ENCODE measurements at places on chromosomes 6 and 20.
A peak's percentile ranks its signal among the peaks of the same experiment; 100 is the strongest.

DNA sequence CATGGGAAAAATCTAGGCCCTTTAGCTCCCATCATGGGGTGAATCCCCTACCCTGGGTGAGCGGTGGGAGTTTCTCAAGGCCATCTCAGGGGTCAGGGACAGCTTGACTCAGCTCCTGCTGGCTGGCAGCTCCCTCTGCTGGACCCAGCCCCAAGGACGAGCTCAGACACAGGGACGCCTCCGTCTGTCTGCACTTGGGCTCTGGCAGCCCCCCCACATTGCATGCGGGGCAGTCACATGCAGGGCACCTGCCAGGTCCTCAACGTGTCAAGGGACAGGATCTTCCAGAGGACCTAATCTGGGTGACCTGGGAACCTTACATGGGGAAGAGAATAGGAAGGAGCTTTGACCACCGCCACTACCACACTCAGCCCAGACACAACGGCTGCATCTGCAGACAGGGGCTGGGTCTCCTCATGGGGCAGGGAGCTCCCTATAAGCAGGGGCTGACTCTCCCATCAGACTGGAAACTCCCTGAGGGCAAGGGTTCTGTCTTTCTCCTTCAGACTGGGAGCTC is 173.4 kb downstream of the MRPL14 start:
- no peak for DNase-seq

- no peak for DNase-seq
Measured at GRCh38 chr20:10658051-10658823, 15.6 kb downstream of the JAG1 start.

- DNase-seq, result no peak
Measured at GRCh38 chr6:169470790-169471189, 217.1 kb upstream of the THBS2 start.

GRCh38 chr6:162701551-162701950 is 26.0 kb downstream of the PRKN start:
- DNase-seq, result no peak

GRCh38 chr6:42047790-42048405 is 2.4 kb upstream of the TAF8 start:
- no peak for DNase-seq

- DNase-seq, result no peak
Measured at GRCh38 chr20:63895952-63896263, 982 bp downstream of the DNAJC5 start.

- no peak for DNase-seq
Measured at GRCh38 chr20:33211817-33212424, 5.2 kb upstream of the BPIFA3 start.

DNA sequence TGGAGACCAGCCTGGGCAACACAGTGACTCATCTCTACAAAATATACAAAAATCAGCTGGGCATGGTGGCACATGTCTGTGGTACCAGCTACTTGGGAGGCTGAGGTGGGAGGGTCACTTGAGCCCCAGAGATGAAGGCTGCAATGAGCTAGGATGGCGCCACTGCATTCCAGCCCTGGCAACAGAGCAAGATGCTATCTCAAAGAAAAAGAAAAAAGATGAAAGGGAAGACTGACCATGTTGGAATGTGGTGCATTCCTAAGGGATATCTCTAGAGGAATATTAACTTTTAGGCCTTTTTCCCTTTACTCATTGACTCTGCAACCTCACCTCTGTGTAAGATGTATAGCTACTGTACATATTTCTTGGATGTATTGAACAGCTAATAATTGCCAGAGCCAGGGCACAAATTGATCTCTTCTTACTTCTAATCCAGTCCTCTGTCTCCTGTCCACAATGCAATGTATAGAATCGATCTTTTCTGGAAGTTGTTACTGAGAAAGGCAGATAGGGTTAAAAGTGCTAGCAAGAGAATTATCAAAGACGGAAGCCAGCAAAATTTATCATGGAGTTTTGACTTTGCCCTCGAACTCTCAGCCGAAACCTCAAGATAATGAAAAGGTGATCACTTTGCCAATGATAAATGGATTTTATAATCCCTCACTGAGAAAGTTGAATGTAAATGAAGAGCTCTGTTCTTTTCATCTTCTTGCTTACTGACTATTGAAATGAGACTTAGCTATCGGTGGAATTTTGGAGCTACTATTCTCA is 46.3 kb downstream of the GCNT2 start:
- no peak for DNase-seq

DNA sequence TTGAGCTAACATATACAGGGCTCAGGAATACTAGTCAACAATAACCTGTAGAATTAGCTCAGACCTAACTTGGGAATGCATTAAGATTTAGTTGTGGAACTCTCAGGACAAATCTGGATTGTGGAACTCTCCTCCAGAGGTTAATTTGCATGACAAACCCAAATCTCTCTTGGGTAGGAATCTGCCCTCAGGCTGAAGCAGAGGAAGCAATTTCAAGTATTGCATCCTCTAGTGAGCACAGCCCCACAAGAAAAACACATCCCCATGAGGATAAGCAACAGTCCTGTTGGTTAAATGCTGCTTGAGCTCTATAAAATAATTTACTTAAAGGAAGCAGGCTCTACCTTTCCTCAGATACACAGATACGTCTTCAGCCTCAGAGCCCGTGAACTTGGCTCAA is 170.9 kb upstream of the STXBP5 start:
- DNase-seq, result no peak

- DNase-seq, result no peak
Measured at GRCh38 chr6:2876210-2877056, 26.7 kb downstream of the SERPINB9 start.

GRCh38 chr6:1758076-1758679 is 148.5 kb downstream of the FOXC1 start:
- no peak for DNase-seq

- peak; percentile 8 for DNase-seq
Measured at GRCh38 chr6:46011188-46012085, 4.2 kb downstream of the CLIC5 start.

DNA sequence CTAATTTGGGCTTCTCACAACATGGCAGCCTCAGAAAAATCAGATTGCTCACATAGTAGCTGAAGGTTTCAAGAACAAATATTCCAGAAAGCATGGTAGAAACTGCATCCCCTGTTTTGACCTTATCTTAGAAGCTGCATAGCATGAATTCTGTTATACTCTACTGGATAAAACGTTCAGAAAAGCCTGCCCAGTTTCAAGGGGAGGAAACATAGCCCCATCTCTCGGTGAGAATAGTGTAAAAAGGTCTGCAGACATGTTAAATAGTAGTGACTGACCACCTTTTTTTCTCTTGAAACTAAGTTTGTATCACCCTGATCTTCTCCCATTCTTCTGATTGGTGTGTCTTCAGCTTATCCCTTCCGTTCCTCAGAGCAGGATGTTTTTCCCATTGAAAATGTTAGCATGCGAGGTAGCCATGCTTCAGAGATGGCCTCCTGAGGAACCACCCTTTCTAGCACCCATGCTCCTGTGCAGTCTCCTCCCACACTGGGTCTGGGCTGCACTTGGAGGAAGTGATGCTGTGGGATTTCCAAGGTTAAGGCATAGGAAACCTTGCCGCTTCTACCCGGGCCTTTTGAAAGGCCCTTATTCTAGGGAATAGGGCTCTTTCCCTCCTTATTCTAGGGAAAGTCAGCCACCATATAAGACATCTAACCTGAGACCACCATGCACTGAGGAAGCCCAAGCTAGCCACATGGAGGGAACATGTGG is 50.1 kb downstream of the MARCKS start:
- DNase-seq, result no peak

- no peak for DNase-seq
Measured at GRCh38 chr6:131084982-131085381, 21.9 kb upstream of the EPB41L2 start.

GRCh38 chr20:37681384-37682112 is 12.3 kb upstream of the CTNNBL1 start:
- no peak for DNase-seq

DNA sequence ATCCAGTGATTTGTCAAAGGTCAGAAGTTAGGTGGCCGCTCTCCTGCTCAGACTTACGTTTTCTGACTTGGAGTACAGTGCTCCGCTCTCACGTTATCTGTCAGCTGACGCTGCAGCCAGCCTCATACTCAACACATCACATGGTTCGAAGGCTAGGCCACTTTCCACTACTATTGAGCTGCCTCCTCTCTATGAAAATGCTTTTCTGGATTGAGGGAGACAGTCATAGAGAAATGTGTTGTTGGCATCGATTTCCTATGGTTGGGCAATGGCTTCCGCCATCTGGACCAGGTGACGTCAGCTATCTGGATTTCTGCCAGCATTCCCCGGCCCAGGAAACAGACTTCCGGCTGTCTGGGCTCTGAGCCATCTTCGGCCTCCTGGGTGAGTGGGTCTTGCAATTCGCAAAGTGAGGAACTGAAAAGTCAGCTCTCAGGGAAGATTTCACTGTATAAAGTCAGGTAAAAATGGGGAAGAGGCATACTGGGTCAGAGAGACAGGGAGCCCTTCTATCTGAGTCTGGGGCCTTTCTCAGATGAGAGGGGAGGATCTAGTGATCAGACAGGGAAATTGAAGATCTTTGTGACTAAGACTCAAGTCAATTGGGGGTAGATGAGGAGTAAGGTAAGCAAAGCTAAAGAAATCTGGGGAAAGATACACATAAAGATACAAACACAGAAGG is 37.5 kb upstream of the IER3 start:
- DNase-seq, result no peak

- DNase-seq, result no peak
Measured at GRCh38 chr6:136415351-136416007, 125.8 kb upstream of the BCLAF1 start.

DNA sequence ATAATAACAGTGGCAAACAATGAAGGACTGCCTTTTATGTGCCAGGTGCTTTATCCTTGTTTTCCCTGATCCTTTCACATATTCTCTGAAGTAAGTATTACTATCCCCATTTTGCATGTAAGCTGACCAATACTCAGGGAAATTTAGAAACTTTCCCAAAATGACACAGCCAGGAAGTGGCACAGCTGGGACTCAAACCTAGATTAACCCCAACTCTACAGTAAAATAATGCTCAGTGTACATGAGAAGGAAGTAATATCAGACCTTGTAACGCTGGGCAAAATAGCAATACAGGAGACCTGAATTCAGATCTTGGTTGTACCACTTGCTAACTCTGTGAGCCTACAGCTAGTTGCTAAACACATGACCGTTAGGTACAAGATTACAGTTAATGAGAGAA is 26.8 kb upstream of the NRSN1 start:
- no peak for DNase-seq

DNA sequence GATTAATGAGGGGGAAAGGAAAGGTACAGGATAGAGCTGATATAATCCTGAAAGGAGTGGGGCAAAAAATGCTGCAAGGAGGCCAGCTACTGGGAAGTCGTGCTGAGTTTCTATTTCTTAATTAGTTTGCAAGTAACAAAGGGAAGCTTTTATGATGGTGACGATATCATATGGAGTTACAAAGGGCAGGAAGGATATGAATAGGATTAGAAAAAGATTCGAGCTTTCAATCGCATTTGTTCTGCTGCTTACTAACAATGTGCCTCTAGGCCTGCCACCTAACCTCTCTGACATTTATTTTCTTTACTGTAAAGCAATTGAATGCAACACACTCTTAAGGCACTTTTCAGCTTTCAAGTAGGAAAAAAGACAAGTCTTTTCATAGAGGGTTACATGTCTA is 219.2 kb downstream of the CLVS2 start:
- no peak for DNase-seq

- DNase-seq, result no peak
Measured at GRCh38 chr6:5992551-5993225, 14.0 kb downstream of the NRN1 start.

GRCh38 chr6:164455835-164456234 is 853.6 kb downstream of the C6orf118 start:
- DNase-seq, result no peak

DNA sequence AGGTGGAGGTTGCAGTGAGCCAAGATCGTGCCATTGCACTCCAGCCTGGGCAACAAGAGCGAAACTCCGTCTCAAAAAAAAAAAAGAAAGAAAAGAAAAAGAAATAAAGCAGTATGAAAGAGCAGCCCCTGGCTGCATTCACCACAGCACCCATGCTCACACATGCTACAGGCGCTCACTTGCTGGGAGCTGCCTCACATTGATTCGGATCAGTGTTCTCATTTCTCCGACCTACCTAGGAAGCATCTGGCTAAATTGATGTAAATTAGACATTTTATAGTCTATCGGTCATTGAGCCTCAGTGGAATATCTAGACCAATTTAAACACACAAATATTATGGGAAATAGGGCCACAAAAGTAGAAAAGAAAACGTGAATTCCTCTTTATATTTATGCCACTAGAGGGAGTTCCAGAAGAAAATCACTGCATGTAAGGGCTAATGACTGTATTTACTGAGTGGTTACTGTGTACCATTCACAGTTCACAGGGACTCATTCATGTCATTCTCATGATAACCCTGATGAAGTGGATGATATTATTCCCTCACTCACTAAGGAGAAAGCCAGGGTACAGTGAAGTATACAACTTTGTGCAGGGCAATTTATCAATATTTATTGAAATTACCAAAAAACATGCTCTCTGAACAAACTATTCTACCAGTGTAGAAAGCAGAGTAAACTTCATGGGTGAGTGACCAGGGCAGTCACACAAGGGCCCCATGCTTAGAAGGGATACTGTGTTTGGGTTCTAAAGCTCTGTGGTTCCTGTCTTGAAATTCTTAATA is 5.3 kb upstream of the MOG start:
- no peak for DNase-seq

DNA sequence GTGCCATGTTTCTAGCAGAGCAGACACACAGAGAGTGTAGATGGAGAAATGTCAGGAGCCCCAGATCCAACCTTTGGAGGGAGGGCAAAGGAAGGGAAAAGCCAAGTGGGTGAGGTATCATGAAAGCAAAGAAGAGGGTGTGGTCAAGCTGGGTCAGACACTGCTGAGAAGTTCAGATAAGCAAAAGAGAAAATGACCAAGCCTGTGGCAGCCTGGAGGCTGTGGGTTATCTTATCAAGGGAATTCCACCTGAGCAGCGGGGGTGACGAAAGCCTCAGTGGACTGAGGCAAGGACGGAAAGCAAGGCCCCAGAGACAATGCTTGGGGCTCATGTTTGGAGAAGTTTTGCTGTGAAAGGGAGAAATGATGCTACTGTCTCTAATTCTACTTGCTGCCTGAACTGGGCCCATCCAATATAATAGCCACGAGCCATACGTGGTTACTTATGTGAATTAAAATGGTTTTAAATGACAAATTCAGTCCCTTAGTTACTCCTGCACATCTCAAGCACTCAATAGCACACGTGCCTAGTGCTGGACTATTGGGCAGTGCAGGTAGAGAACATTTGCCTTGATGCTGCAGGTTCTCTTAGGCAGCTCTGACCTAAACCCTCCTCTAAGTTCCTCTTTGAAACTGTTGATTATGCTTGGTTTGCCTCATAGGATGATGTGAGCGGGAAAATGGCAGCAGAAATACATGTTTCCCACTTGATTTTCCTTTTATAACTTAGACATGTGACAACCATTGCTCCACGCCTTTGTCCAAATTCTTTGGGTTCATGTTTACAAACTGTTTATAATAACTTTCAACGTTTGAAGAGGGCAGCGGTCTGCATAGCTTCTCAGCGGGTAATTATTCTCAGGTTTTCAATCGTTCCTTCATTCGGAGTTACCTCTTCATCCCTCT is 63.7 kb downstream of the SLC22A23 start:
- no peak for DNase-seq
